ENCODE measurements at places on chromosomes 3 and 15.
A peak's percentile ranks its signal among the peaks of the same experiment; 100 is the strongest.

DNA sequence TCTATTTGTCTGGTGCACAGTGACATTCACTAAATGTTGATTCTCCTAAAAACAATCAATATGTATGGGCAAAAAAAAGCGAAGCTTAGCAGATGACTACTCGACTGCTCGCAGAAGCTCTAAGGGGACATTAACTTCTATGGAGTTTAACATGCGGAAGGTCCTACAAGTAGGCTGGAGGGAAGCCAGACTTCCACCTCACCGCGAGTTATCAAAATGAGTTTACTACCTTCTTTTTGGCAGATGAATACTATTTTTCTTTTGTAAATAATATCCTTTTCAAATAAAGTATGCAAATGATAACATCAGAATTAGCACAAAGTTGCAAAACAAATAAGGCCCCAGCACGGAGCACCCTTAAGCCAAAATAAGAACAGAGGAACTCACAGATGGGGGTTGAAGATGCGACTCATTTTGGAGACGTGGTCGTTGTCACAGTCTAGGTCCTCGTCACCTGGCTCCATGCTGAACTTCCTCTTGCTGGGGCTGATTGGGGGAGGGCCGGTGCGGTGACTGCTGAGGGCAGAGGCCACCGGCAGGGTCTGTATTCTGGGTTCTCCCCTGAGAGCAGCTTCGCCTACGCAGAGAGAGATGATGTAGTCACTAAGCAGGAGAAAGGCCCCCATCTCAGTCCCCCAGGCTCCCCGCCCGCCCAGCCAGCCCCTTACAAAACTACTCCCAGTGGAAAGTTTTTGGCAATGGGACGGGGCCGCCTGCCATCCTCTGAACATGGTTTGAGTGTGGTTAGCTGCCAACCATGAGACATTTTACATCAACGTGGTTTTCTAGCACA lies 42.1 kb downstream of the VGLL4 start:
- no peak for DNase-seq

DNA sequence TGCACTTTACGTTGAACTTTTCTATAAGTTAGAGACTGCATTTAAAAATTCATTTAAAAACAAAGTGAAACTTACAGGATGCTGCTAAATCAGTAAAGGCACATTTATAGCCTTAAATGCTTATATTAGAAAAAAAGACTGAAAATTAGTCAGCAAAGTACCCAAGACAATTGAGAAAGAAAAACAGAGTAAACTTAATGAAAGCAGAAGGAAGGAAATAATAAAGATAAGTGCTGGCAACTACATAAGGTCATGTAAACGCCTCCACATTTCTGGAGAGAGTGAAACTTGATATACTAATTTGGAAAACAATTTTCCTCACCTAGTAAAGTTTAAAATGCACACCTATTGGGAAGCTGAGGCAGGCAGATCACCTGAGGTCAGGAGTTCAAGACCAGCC lies 58.2 kb upstream of the ACAN start:
- no peak for DNase-seq

GRCh38 chr15:77456746-77457145 lies 36.1 kb downstream of the HMG20A start:
- DNase-seq: no peak

DNA sequence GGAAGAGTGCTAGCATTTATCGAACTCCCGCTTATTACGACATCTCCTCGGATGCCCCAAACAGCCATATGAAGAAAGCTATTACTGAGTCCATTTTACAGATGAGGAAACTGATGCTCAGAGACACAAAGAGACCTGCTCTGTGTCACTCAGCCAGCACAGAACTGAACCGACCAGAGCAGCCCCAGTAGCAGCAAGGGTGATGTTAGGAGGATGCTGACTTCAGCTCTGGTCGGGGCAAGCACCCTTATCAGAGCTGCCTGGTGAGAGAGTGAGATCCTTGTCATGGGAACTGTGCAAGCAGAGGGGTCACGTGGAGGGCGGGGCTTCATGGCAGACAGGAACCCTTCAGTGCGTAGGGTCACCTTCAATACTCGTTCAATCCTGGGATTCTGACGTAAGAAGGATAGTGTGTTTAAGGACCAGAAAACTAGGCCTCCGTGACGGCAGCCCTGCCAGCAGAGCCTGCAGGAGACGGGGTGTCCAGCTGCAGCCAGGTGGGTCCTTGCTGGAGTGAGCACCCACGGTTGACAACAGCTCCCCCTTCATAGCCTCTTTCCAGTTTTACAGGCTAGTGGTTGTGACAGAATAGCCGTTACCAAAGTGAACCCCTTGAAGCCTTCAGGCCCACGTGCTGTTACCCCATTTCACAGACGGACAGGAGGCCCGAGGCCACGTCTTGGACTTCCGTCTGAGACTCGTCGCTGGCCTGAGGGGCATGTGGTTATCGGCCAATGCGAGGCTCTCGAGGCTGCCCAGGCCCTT lies 12.0 kb upstream of the IQSEC1 start:
- DNase-seq: no peak

- no peak for DNase-seq
Observed at GRCh38 chr3:154464440-154465190, 34.6 kb upstream of the GPR149 start.

- no peak for DNase-seq
Observed at GRCh38 chr15:41981371-41982132, 9.2 kb upstream of the EHD4 start.

GRCh38 chr3:125278155-125278554 lies 65.6 kb upstream of the SLC12A8 start:
- no peak for DNase-seq

DNA sequence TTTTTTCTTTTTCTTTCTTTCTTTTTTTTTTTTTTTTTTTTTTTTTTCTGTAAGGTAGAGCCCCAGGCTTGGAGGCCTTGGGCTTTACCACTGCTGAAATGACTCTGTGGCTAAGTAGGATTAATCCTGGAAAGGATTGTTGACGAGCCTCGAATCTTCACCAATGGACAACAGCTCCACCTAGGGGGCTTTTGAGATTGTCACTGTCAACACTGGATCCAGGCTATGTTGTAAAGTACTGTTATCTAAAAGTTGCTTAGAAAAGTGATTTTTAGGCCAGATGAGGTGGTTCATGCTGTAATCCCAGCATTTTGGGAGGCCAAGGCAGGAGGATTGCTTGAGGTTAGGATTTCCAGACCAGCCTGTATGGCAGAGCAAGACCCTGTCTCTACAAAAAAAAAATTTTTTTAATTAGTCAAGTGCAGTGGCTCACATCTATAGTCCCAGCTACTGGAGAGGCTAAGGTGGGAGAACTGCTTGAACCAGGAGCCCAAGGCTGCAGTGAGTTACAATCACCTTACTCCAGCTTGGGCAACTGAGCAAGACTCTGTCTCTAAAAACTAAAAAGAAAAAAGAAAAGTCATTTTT lies 41.6 kb downstream of the KLHL18 start:
- DNase-seq: peak; percentile 66

- no peak for DNase-seq
Observed at GRCh38 chr3:121064121-121064520, 156.1 kb downstream of the STXBP5L start.

GRCh38 chr3:58585994-58586393 lies 8.8 kb upstream of the FAM107A start:
- no peak for DNase-seq

GRCh38 chr3:188646592-188646991 lies 492.6 kb downstream of the LPP start:
- DNase-seq: no peak

GRCh38 chr3:195897853-195898415 lies 10.4 kb downstream of the TNK2 start:
- no peak for DNase-seq

GRCh38 chr3:141812084-141812483 lies 48.9 kb downstream of the GRK7 start:
- DNase-seq: no peak

DNA sequence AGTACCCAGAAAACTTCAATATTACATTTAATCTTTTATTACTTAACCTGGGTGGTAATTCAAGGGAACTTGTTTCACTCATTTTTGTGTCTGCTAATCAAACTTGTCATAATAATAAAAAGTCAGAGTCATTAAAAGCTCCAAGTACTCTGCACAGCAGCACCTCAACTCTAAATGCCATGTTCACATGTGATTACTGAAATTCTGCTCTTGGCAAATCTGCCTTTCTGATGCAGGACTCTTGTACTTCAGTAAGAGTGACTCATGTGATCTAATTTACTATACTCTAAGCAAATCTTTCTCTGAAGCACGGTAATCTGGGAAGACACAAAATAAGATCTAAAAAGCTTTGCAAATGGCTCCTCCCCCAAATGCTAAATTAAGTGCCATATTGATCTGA lies 6.4 kb downstream of the ROBO1 start:
- no peak for DNase-seq

GRCh38 chr3:5095886-5096285 lies 26.2 kb upstream of the ARL8B start:
- DNase-seq: no peak

DNA sequence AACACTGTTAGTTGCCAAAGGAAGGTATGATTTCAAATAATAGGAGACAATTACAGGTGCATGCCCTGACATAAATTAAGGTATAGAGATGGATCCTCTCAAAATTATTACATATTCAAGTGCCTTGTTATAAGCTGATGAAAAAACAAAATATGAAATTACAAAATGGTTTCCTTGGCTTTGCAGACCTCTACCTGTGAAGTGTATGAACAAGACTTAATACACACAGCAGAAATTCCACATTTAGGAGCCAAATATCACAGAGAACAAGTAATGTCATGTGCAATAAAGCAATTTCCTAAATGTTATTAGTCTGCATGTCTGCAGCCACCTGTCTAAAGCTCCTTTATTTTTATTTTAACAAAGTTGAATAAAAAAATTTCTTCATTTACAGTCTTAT lies 151.5 kb downstream of the ALCAM start:
- no peak for DNase-seq

DNA sequence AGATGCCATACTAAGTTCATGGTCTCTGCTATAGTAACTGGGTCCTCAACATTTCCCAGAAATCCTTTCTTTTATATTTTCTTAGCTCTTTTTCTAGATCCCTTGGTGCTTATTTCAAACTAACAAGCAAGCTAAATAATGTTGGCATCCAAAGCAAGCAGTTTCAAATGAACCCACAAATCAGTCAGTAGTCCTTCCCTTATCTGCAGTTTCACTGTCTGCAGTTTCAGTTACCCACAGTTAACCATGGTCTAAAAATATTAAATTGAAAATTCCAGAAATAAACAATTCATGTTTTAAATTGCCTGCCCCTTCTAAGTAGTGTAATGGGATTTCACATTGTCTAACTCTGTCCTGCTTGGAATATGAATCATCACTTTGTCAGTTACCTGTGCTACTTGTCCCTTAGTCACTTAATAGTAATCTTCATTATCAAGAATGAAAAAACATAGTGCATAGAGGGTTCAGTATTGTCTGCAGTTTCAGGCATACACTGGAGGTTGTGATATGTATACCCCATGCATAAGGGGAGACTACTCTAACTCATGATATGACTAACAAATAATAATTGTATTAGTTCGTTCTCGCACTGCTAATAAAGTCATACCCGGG lies 633.7 kb downstream of the MECOM start:
- no peak for DNase-seq

DNA sequence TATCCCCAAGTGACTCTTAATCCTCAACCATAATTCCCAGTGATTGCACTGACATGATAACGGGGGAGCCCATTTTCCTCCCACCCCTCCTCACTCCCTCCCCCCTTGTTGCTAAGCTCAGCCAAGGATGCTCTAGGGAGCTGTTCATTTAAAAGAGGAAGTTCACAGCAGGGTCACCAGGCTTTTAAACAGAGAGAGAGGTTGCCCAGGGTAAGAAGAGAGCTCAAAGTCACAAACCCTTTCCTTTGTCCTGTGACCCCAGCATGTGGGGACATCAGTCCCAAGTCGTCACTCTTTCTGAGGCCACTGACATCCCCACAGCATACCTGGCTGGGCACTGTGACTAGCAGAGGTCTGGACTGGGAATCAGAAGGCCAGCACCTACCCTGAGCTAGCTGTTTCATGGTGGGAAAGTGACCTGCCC lies 144.1 kb downstream of the RORA start:
- DNase-seq: no peak

GRCh38 chr15:73161546-73161945 lies 109.3 kb downstream of the NEO1 start:
- DNase-seq: no peak

DNA sequence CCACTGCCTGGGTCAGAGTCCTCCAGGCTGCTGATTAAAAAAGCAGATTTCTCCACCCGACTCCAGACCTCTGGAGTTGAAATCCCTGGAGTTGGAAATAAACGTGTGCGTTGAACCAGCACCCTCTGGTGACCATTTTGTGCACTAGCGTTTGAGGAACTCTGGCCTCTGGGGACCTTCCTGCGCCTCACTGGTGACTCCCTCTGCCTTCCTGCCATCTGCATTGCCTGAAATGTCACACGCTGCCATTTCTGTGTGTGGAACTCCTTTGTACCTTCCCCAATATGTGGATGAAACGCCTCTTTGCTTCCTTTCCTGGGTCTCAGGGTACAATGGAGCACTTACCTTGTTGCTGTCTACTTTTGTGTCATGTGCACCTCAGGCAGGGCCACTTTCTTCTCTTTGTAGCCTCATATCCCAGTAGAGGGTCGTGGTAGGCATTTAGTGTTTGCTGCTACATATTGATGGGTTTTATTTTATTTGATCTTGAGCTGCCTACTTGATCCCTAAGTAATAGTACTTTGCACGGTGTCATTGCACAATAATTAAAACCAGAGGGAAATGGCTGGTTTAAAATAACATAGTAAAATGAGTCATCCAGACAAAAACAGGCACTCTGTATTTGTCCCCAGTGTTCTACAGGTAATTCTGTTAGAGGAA lies 56.8 kb downstream of the GPR171 start:
- DNase-seq: peak; percentile 7

DNA sequence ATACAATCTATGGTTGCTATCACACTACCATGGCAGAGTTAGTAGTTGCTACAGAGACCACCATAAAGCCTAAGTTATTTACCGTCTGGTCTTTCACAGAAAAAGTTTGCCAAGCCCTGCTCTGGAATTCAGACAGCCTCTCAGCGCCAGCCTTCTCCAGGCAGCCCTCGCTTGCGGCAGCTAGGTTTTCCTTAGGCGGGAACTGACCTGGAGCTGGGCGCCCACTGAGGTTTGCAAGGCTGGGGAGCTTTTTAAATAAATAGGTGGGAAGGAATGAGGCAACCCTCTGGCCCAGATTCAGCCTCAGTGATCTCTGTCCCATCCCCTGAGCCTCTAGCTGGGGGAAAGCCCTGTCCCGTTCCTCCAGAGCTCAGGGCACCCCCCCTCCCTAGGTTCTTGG lies 1.2 kb downstream of the CTSH start:
- no peak for DNase-seq

DNA sequence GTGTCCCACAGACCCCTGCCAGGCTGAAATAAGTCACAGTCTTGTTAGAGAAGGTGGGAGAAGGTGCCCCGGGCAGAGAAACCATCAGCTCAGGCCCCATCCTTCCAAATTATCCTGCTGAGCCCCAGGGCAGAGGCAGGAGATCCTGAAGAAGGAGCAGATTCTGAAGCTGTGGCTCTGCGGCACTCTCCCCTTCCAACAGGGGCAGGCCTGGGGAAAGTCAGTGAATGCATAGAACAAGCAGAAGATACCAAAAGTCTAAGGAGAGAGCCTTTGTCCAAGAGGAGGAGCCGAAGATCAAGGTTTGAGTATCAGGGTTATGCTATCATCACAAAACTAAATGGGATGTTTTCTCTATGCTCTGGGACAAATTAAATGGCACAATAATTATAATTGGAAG lies 249.3 kb downstream of the XXYLT1 start:
- no peak for DNase-seq
